ENCODE measurements at places on chromosomes 11 and 22. TPM values are rescaled to one million over a fixed set of nuclear protein-coding genes. Genes with fewer than 3 reads are reported as not detected.

GRCh38 chr22:33076343-33076742 is 18.2 kb upstream of the SYN3 start:
- DNase-seq, result no peak

- peak; percentile 25 for DNase-seq
These were observed 870 bp upstream of the CTTN start for GRCh38 chr11:70397336-70397982.

DNA sequence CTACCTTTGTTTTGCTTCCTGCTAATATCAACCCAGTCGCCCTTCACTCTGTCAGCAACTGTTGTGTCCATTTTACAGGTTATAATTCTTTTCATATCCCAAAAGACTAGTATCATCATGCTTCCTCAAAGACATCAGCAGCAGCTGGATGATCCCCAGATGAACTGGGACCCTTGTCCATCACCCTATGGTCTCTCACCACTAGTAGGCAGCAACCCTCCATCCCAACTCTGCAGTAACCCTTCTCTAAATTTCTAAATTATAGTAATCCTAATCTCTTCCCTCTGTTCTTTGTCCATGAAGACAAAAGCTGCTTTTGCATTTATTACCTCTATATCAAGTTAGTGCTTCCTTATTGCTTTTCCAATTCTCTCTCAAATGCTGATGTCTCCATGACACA is 1025.8 kb downstream of the FAM181B start:
- DNase-seq, result no peak

DNA sequence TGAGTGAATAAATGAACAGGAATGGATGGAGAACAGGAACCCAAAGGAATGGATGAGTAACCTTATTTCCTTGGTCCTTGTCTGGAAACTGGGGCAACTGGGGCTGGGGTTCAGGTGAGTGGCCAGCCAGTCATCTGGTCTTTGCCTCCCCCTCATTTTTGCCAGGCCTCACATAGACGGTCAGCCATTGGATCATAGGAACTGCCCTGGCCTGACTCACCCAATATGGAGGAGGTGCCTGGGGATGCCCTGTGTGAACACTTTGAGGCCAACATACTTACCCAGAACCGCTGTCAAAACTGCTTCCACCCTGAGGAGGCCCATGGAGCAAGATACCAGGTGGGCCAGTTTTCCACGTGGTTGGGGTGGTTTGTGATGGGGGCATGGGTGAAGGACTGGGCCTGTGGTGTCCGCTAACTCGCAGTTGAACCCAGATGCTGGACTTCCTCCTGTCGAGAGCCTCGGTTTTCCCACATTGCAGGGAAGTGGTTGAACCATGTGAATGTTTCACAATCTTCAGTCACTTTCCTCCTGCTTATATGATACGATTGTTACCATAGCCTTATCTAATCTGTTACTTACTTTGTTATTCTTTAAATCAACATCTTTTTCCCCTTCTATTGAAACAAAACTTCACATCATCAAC is 4.4 kb downstream of the TRIOBP start:
- DNase-seq, result no peak

The CBY1 gene
- total RNA-seq, result 20.4 TPM

GRCh38 chr22:26981111-26981510 is 323.7 kb downstream of the MIAT start:
- no peak for DNase-seq
